Testis (tissue), 5 donors: ENCODE measurements at places on chromosomes 4 and X. TPM values are rescaled to one million over a fixed set of nuclear protein-coding genes. Genes with fewer than 3 reads are reported as not detected.
A peak's percentile ranks its signal among the peaks of the same experiment; 100 is the strongest.

GRCh38 chr4:110787707-110788106, 164.8 kb upstream of the PITX2 start:
- DNase-seq: no peak

DNA sequence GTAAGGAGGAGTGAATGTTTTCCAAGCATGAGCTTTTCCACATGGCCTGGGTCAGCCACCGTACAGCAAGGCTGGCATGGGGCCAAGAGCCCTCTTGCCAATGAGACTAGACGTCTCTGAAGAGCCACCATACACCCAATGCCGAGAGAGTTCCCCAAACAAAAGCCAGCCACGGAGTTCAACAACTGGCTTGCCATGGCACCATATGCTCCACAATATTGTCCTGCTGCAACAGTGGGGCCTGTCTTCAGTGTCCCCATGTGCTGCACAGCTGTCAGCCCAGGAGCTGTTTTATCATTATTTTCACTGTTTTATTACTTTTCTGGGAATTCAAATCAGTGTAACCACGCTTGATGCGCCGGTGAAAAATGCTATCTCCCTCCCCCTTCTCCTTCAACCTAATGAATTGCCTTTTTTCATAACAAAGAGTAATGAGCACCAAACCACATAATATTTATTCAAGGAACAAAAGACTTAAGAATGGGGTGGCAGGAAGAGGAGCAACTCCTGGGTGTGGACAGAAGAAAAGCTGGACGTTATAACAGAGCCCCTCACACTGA, 18.4 kb downstream of the MAML3 start:
- DNase-seq: peak; percentile 38

DNA sequence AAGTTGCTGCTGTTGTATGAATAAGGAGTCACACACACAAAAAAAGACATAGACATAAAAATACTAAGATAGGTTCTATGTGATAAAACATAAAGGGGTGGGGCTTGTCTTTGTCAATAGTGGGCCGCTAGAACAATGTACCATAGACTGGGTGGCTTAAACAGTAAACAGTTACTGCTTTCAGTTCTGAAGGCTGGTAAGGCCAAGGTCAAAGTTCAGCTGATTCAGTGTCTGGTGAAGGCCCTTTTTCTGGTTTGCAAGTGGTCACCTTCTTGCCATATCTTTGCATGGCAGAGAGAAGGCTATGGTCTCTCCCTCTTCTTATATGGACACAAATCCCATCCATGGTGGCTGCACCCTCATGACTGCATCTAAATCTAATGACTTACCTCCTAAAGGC, 1980.7 kb downstream of the PCDH7 start:
- no peak for DNase-seq

GRCh38 chrX:21745756-21746155, 12.2 kb downstream of the SMPX start:
- peak; percentile 51 for DNase-seq

- DNase-seq: no peak
Observed at GRCh38 chrX:47633689-47634590, 4.2 kb upstream of the CFP start.

GRCh38 chr4:10200869-10201268, 84.3 kb upstream of the WDR1 start:
- DNase-seq: no peak

Gene DMD
- 24.2 TPM for total RNA-seq

Gene CSN1S1
- total RNA-seq: not detected

- no peak for DNase-seq
Observed at GRCh38 chrX:23482561-23482960, 147.9 kb downstream of the PTCHD1 start.

DNA sequence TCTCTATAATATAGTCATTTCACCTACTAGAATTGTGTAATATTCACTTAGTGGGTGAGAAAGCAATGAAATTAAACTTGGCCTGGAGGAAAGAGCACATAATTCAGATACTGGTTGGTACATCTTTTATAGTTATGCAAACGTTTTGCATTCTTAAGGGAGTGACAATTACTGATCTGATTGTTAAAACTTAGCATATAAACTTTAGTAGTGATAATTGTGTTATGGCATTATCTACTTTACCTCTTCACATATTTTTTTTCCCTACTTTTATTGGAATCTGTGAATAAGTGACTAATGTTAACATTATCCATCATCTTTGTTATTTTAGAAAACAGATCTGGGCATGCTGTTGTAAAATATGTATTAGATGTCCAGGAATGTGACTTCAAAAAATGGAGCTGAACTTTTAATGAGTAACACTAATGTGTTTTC, 217.4 kb upstream of the GIMD1 start:
- no peak for DNase-seq

GRCh38 chrX:19897091-19897490, 9.7 kb upstream of the SH3KBP1 start:
- DNase-seq: no peak

Gene BTC
- 0.87 TPM for total RNA-seq

- DNase-seq: no peak
Observed at GRCh38 chr4:85861064-85861765, 386.3 kb downstream of the ARHGAP24 start.

DNA sequence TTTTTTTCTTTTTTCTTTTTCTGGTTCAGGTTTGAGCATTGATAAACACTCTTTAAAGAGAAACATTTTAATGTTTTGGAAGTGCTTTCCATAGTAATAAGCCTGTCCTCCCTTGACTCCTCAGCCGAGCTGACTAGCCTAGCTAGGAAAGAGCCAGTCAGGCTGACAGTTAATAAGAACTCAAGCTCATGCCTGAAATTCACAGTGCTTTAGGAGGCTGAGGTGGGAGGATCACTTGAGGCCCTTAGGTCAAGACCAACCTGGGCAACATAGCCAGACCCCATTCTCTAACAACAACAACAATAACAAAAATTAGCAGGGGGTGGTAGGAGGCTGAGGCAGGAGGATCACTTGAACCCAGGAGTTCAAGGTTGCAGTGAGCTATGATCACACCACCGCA, 53.4 kb upstream of the ZCCHC13 start:
- no peak for DNase-seq

Gene SSX1
- total RNA-seq: 14.3 TPM

Gene FGFR3
- total RNA-seq: 93.7 TPM

DNA sequence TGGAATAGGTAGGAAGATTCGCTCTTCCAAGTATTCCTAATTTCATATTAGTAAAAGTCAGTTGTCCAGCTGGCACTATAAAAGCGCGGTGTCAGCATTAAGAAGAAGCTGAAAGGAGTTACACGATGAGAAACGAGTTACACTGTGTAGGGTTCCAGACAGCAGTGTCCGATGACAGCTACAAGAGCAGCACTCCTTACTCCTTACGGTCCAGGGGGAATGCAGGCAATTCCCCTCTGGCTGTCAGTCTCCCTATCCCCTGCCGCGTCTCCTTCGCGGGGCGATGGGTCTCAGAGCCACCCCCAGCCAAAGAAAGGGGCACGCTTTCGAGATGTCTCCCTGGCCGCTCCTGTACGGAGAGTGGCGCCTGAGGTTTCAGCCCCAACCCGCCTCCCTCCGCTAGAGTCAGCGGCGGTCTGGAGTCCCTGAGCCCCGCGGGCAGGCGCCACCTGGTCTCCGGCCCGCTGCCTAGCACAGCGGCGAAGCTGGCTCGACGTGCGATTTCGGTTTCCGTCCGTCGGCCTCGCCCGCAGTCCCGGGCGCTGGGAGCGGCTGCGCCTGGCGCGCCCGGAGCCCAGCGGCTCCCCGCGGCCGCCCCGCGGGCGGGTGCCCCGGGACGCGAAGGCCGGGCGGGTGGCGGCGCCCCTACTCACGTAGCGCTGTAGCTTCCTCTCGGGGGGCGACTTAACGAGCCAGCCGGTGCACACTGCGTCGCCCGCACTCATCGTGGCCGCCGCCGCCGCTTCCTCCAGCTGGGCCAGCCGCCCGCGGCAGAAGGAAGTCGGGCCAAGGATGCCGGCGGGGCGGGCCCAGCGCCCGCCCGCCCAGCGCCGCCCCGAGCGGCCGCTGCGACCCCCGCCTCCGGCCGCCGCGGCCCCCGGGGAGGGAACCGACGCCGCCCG, at the start of gene GAB3:
TSS of gene GAB3 (minus strand) at position 777 of the 902 bp plus-strand sequence. CDS start at position 725, 52 bp downstream.
- peak; percentile 48 for DNase-seq
